Tibial nerve (tissue), 4 donors: ENCODE measurements at places on chromosomes 13 and 19.

- no peak for DNase-seq
Observed at GRCh38 chr19:1159864-1160595, 14.0 kb downstream of the SBNO2 start.

DNA sequence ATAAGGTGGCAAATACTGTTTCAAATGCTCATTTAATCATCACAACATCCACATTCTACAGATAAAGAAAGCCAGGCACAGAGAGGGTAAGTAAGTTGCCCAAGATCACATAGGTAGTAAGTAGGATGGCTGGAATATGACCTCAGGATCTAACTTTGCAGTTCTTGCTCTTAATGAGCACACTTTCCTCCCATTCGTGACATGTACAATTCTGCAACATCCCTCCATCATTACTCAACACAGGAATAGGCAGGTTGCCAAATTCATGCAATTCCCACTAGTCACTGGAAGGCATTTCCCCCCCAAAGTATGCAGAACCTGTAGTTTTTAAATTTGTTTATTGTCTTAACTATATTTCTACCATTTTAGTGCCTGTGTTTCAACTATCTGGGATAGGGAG, 109.2 kb downstream of the OLFM4 start:
- DNase-seq = peak; percentile 90

GRCh38 chr13:23288564-23288963, 107.8 kb downstream of the SGCG start:
- no peak for DNase-seq

DNA sequence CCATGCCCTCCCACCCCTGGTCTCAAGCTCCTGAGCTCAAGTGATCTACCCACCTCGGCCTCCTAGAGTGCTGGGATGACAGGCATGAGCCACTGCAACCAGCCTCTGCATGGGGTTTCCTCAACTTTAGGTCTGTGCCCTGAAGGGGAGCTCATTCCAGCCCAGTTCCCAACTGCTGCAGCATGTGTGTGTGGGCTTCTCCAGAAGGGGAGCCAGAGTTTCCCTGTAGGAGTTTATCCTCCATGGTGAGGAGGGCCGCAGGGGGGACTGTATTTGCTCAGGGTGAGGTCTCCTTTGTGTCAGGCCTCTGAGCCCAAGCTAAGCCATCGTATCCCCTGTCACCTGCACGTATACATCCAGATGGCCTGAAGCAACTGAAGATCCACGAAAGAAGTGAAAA, 11.3 kb upstream of the ZNF808 start:
- no peak for DNase-seq

DNA sequence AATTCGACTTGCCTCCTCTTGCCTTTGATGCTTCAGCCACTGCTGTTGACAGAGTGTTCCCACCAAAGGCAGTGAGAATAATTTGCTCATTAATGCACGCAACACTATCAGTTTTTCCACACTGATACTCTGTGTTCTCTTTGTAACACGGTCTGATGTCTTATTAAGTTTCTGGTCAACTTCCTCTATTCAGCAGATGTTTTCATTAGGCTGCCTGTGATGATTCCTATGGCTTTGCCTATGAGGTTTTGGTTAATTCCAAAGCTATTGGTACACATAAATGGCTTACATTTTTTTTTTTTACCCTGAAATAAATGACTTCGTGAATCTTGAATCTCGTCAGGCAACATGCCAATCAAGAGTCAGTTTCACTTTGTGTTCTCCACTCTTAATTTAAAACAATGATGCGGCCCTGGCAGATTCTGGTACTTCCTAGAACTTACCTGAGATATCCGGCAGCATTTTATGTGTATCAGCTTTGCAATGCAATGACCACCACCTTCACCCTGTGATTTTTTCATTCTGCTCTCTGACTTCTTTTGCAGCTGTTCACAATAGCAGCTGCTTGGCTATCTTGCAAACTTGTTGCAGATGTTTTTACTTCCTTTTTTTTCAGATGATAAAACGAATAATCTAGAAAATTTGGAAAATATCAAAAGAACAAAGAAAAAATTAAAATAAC, 27.5 kb upstream of the KL start:
- no peak for DNase-seq

DNA sequence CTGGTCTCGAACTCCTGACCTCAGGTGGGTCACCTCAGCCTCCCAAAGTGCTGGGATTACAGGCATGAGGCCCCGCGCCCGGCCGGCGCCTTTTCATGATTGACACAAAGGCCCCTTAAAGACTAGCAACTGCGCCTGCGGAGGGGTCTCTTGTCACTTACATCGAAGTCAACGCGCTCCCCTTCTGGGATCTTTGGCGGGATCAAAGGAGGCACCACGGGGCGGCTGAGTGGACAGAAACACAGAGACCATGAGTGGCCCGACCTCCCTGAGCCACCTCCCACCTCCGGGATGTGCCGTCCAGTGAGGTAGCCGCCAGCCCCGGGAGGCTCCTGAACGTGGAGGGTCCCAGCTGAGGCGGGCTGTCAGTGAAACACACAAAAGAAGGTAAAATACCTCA, 7.3 kb downstream of the TNNT1 start:
- DNase-seq = no peak

GRCh38 chr19:19111967-19112580, 26.2 kb downstream of the TMEM161A start:
- DNase-seq = no peak

- DNase-seq = peak; percentile 93
Observed at GRCh38 chr19:10388957-10389356, 8.6 kb upstream of the TYK2 start.

DNA sequence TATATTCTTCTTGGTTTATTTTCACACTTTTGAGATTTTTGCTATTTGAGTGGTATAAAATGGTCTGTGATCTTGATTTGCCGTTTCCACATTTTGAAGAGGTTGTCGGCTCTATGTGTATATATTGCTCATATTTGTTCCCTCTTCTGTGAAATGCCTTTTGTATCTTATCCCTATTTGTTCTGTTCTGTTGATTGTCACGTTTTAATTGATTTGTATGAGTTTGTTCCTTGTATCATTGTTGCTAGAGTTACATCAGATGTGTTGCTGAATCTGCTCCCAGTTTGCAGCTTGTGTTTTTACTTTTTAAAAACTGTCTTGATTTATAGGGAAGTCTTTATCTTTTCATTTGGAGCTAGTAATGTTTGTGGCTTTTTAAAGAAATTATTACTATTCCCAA, 17.1 kb downstream of the USPL1 start:
- no peak for DNase-seq

GRCh38 chr13:100836711-100837110, 162.1 kb upstream of the TMTC4 start:
- DNase-seq = no peak

GRCh38 chr13:83825676-83826075, 56.6 kb downstream of the SLITRK1 start:
- no peak for DNase-seq

- DNase-seq = peak; percentile 87
Observed at GRCh38 chr19:4057931-4058692, 8.6 kb downstream of the ZBTB7A start.

DNA sequence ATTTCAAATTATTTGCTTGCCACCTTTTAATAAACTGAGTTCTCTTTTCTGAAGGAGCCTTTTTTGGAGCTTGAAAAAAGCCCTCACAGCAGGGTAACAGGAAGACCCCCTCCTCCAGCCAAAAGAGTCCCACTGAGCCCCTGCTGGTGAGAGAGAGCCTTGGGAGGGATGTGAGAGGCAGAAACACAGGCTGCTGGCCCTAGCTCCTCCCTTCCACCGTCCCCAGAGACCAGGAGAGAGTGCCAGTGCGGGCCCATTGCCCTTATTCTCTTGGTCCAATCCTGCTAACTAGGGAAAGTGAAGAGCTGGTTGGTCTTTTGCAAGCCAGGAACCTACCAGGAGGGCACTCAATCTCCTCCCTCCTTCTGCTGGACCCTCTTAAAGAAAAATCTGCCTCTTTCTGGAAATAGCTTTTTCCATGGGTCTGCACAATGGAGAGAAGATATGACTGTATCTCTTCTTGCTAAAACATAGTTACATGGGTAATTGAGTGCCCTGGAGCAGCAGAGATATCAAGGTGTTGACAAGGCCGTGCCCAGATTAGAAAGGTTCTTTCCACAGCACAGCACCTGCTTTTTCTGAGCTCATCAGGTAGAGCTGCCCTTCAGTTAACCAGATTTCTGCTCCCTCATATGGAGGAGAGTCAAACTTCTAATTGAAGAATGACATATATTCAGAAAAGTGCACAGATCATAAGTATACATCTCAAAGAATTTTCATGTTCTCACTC, 113.9 kb downstream of the LRCH1 start:
- DNase-seq = no peak

GRCh38 chr19:3868770-3869456, at the start of gene ZFR2:
ZFR2 (minus strand) TSS chr19:3869038; CDS start chr19:3869017, 21 bp downstream.
- no peak for DNase-seq

DNA sequence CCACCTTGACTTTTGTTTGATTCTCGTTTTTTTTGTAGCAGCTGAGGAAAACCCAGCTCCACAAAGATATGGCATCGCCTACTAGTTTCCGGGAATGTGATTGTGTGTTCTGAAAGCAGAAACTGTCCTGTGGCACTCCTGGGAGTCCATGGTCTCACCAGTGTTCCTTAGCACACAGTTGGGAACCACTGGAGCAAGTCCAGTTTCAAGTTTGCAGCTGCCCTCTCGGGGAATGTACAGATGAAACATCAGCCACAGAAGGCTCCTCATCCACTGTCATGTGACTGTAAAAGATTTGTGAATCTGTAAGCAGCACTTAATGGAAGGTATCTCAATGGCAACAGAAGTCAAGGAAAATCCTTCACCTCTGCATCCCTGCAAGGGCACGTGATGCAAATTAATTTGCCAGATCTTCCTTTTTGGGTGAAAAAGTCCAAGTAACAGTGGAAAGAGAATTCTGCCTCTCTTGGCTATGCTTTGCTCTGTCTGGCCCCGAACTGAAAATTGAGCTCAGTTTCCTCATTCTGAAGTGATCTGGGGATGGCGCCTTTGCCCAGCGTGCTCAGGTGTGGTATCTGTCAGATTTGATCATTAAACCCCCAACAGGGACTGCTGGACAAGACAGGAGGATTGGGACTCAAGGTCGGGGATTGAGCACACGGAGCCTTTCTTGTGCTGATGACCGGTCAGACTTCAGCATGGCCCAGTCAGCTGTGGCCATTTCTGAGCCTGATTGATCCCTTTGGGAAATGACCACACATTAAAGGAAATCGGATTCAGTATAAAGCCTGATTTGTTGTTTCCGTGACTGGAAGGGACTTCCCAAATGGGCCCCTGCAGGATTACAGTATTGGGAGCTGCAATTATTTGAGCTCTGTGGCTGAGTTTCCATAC, 58.8 kb downstream of the ING1 start:
- DNase-seq = no peak

GRCh38 chr13:110442930-110443621, 118.4 kb downstream of the RAB20 start:
- DNase-seq = no peak

- no peak for DNase-seq
Observed at GRCh38 chr13:94342436-94343242, 136.8 kb downstream of the DCT start.

GRCh38 chr13:111017755-111018459, 97.2 kb upstream of the ARHGEF7 start:
- DNase-seq = no peak

DNA sequence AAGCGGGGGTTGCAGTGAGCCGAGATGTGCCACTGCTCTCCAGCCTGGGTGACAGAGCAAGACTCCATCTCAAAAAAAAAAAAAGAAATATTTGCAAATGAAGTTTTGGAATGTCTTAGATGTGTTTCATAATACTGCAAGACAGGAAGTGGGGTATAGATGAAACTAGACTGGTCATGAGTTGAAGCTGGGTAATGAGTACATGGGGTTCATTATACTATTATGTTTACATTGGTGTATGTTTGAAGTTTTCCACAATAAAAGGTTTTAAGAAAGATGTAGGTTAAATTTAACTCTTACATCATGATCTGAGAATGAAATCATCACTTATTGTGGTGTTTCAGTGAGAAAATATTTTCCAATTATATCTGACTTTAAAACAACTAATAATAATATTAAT, 19.0 kb downstream of the FNDC3A start:
- no peak for DNase-seq

DNA sequence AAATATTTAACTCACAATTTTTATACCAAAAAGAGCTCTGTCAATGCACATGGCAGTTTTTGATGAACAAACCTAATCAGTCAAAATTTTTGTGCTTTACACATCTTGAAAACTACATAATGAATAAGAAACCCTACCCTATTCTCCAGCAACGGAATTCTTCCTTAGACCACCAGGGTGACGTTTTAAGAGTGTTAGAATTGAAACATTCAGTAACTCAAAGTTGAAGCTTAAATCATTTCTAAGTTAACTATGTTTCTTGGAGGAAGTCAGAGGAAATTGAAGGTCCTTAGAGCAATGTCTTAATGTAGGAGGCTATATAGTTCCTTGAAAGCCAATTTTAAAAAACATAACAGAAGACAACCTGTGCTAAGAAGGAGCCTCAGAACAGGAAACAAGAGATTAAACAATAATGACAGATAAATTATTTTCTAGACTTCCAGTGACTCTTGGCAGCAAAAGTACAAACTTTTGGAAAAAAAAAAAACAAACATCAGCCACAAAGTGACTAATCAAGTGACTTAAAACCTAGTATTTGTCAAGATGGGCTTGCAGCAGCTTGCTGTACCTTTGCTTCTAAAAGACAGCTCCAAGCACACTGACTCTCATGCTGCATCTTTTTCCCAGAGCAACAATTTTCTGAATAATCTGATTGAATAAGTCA, 6.2 kb downstream of the SPRY2 start:
- no peak for DNase-seq

- DNase-seq = no peak
Observed at GRCh38 chr13:60519496-60519895, 122.5 kb downstream of the TDRD3 start.

DNA sequence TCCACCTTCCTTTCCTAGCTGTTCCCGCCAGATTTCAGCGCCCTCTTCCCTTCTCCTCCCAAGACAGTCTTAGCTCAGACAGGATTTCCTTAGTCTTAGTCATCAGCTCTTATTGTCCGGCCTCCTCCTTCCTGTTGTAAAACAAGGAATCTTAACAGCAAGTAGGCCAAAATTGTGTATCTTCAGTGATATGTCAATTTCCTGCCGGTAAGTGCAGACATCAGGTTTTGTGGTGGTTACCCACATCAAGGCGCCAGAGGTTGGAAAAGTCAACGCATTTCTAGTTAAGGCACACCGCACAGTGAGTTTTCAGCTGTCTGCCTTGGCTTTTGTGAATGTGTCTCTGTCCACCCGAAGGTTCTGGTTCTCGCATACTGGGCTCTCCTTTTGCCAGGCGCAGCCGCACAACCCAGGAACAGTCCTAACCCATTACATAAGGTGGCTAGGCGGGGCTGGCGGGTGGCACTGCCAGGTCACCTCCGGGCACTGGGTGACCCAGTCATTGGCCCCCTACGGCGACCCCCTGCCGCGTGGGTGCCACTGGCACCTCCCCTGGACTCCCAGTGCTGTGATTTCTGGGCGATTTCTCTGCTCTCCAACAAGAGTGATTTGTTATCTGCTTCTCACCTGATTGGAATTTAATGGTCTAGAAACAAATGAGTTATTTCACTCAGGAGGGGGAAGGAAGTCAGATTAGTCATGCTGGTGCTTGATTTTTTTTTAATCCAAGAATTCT, 12.9 kb downstream of the COL4A2 start:
- DNase-seq = no peak

- no peak for DNase-seq
Observed at GRCh38 chr13:110746438-110746837, 32.9 kb downstream of the ING1 start.
